ENCODE measurements at places on chromosomes 3 and 15.
A peak's percentile ranks its signal among the peaks of the same experiment; 100 is the strongest.

DNA sequence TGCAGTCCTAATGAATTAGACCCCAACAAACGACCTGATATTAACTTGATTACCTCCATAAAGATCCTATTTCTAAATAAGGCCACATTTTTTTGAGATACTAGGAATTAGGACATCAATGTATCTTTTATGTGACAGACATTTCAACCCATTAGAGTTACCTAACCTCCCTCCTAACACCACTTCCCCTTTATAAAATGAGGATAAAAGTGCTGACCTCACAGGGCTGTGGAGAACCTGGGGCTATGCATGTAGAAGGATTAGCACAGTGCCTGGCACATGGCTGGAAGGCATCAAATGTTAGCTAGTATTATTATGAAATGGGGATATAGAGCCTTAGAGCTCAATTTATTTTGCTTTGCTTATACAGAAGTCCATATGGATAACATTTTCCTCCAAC lies 53.5 kb upstream of the LRRN1 start:
- ATAC-seq, result no peak

GRCh38 chr3:147661916-147662315 lies 252.8 kb downstream of the ZIC1 start:
- no peak for ATAC-seq

GRCh38 chr3:112389961-112390360 lies 57.0 kb downstream of the CD200 start:
- ATAC-seq, result no peak

- ATAC-seq, result no peak
Measured at GRCh38 chr3:115688418-115688817, 65.1 kb downstream of the GAP43 start.

GRCh38 chr3:148790851-148791735 lies 36.5 kb upstream of the CPB1 start:
- ATAC-seq, result no peak

DNA sequence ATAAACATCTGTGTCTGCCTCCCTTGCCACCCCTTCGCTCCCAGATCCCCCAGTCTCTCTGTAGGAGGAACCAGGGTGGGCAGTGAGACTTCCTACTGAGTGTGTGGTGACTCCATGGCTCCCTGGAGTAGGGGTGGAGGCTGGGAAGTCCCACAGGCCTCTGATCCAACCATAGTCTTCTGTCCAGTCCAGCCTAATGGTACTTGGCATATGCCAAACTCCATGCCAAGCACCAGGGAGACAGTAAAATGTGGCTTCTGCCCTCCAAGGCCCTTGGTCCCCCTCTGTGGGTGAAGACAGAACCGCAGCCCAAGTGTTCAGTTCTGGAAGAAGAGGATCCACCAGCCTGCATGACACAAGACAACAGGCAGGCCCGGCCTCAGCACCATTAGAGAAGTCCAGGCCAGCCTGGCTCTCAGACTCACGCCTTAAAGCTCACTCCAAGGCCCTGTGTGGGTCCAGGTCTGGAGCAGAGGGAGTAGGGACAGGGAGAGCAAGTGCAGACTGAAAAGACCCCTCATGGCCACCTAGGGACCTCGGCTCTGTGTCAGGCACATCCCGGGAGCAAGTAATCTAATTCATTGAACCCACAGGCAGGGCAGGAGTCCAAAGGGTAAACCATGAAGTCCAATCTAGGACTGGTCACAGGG lies 112.7 kb downstream of the ETFA start:
- ATAC-seq, result no peak

DNA sequence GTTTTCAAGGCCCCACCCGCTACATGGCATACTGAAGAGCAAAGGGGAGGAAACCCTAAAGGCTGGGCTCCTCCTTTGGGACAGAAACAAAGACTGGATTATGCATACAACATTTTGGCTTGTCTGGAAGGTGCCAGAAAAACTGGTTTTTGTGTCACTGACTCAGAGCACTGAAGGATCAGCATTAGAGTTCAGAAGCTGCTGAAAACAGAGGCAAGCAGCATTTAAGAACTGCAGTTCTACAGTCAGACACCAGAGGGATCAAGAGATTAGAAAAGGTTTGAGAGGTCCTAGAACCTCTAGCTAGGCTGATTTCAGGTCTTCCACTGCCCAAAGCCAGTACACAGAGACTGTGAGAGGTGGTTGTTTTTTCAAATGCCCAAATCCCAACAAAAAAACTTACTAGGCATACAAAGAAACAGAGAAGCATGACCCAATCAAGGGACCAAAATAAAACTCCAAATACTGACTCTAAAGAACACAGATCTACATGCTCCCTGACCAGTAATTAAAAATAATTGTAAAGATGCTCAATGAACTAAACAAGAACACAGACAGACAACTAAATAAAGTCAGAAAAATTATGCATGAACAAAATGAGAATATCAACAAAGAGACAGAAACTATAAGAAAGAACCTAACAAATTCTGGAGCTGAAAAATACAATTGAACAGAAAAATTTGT lies 91.2 kb downstream of the SENP2 start:
- ATAC-seq, result peak; percentile 93
